ENCODE measurements at places on chromosomes 4 and X.

DNA sequence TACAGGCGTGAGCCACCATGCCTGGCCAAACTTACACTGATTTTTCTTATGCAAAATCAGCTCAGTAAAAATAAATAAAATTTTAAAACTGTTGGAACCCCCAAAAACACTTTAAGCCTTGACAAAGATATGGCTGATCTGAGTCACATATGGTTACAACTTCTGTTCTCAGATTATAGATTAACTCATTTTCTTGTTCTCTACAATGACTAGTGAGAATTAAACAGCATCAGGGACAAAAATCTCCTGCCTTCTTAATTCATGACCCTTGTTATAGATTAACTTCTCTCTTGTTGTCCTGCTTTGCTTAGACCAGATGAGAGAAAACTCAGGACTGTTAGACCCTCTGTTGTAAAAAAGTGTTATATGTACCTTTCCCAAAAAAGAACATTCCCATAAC, 24.2 kb upstream of the EXOC1L start:
- no peak for DNase-seq

DNA sequence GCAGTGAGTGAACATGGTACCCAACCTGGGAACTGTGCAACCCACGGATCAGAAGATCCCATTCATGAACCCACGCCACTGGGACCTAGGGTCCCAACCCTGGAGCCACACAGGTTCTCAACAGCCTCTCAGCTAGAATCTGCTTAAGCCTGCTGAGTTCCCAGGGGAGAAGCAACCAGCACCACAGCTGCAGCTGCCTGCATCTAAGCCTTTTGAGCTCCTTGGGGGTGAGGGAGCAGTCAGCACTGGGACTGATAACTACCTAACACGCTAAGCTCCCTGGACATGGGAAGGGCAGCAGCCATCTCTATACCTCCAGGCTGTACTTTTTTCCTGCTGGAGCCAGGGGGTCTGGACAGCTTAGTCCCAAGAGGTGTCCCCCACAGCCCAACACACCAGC, 179.3 kb downstream of the IL15 start:
- DNase-seq = no peak

- no peak for DNase-seq
Observed at GRCh38 chr4:140755774-140756318, 339 bp downstream of the TBC1D9 start.

DNA sequence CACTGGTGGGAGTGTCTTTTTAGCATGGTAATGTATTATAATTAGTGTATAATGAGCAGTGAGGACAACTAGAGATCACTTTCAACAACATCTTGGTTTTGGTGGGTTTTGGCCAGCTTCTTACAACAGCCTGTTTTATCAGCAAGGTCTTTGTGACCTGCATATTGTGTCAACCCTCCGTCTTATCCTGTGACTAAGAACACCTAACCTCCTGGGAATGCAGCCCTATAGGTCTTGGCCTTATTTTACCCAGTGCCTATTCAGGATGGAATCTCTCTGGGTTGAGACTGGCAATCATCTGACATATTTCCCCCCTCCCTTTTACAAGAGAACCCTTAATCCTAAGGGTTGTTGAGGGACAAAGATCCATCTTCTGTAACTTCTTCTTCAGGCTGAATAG, 21.9 kb upstream of the ADH4 start:
- no peak for DNase-seq

DNA sequence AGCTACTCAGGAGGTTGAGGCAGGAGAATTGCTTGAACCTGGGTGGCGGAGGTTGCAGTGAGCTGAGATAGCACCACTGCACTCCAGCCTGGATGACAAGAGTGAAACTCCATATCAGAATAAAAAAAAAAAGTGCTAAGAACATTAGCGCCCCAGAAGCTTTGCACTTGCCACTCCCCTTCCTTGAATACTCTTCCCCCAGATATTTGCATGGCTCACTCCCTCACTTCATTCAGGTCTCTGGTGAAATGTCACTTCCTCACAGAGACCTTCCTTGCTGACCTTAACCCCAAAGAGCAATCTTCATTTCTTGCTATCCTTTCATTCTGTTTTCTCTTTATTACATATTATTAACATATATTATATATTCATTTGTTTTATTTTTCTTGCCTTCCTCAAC, 11.3 kb downstream of the CACNA1F start:
- DNase-seq = no peak
